ENCODE measurements at places on chromosomes 3 and 15. TPM values are rescaled to one million over a fixed set of nuclear protein-coding genes. Genes with fewer than 3 reads are reported as not detected.

PLCL2 gene
- total RNA-seq = 76.9 TPM

FRMD5 gene
- total RNA-seq = 42.5 TPM

NTRK3 gene
- 4.0 TPM for total RNA-seq

CCDC71 gene
- 10.2 TPM for total RNA-seq

ERC2 gene
- total RNA-seq = 0.94 TPM

AHSG gene
- not detected for total RNA-seq

AQP9 gene
- 1.9 TPM for total RNA-seq

DPPA2 gene
- total RNA-seq = not detected

ZBBX gene
- total RNA-seq = not detected

C3orf70 gene
- 1.4 TPM for total RNA-seq

USP13 gene
- 156 TPM for total RNA-seq

NAALADL2 gene
- 3.1 TPM for total RNA-seq

CAMK2N2 gene
- not detected for total RNA-seq

HRG gene
- not detected for total RNA-seq

MORC1 gene
- not detected for total RNA-seq

GRCh38 chr3:21170964-21171363 lies 580.0 kb downstream of the ZNF385D start:
- DNase-seq = no peak

DNA sequence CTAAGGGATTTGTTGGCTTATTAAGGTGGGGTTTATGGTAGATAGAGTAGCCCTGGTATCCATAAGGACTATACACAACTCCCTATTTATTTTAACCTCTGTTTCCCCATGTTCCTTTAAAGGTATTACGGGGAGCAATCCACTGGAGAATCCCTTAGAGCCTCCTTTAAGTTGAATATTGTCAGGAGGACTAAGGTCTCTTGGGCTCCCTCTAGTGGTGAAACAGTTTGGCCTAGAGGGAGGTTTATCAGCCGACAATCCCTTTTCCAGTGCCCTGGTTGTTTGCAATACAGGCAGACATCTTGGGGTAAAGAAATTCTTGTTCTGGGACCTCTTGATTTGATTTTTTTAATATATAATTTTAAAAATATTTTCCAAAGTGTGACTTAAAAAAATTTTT lies 12.9 kb downstream of the OPA1 start:
- DNase-seq = no peak

GRCh38 chr15:78625606-78626280 lies 4.9 kb upstream of the CHRNA3 start:
- DNase-seq = no peak

DNA sequence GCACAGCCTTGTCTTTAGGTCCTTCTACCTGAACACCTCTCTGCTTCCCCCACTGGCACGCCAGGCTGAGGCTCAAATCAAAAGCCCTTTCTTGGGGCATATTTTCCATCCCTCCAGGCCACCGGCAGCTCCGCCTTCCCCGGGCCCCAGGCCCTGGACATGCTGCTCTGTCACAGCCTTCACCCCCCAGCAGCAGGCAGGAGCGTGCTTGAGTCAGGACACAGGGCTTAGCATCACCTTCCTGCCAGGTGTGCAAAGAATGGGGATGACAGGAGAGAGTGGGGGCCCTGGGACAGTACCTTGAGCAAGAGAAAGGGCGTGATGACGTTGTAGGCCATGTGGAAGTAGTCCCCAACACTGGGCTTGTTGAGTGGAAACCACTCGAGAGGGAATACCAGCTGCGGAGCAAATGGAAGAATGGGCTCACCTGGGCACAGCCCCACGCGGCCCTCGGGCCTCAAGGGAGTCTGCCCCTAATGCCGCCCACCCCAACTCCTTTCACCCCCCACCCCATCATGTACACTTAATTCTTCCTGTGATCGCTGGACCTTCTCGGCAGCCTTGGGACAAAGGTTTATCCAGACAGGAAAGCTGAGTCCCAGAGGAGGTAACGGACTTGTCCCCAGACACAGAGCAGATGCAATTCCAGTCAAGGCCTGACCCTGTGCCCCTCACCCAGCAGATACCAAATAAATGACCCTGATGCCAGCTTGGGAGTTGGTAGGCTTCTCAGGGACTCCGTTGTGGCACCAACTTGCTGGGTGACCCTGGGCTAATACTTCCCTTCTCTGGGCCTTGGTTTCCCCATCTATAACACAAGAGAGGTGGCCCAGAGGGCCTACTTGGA lies 9.1 kb upstream of the CALML4 start:
- no peak for DNase-seq

DNA sequence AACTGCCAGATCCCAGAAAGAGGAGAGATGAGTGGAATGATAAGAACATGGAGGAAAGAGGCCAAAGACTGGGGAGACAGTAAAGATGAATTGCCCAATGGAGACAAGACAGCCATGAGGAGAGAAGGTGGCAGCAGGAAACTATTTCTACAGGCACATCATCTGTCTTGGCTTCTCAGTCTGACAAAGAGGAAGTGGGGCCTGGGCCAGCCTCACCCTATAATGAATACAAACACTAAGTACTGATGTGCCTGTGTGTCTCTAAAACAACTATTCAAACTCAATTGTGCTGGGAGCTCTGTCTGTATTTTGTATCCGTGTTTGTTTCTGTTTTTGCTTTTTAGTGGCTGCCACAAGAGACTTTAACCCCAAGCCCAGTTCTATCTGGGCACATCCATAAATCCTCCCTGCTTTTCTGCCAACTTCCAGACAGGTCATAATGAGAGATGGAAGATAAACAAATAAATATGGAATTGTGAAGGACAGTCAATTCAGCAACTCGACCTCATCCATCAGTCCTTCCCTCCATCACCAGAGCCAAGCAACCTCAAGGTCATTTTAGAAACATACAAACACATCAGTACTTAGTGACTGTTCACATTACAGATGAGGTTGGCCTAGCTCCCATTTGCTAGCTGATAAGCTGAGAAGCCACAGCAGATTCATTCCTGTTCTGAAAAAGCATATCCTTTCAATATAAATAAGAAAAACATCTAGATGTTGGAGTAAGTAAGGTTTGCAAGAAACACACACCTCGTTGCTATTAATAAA lies 116.7 kb downstream of the CADPS start:
- no peak for DNase-seq

DNA sequence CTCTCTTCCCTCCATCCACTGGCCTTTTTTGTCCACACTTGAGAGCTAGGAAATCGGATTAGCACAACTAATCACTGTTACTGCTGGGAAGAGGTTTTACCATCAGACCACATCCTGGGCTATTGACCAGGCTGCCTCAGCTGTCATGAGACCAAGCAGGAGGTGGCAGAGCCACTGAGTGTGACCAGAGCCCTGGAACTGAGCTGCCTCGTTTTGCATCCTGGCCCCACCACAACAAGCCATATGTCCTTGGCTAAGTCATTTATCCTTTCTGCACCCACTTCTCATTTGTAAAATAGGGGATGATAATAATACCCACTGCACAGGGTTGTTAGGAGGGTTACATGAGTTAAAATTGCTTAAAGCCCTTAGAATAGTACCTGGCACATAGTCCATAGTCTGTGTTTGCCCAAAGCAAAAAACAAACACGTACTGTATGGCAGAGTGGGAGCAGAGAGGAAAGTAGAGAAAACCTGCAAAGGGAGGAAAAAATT lies 34.1 kb downstream of the TMEM158 start:
- no peak for DNase-seq

GRCh38 chr3:129046037-129046731 lies 14.4 kb upstream of the GP9 start:
- DNase-seq = no peak

GRCh38 chr3:18787441-18787840 lies 360.9 kb upstream of the KCNH8 start:
- no peak for DNase-seq

GRCh38 chr15:75712668-75713337 lies at the start of gene CSPG4:
Gene CSPG4, minus strand, starts transcription at chr15:75712848. Its CDS starts 93 bp downstream, at chr15:75712755.
- peak; percentile 85 for DNase-seq

- DNase-seq = no peak
These were observed 45.6 kb upstream of the ST3GAL6 start for GRCh38 chr3:98717584-98717983.

DNA sequence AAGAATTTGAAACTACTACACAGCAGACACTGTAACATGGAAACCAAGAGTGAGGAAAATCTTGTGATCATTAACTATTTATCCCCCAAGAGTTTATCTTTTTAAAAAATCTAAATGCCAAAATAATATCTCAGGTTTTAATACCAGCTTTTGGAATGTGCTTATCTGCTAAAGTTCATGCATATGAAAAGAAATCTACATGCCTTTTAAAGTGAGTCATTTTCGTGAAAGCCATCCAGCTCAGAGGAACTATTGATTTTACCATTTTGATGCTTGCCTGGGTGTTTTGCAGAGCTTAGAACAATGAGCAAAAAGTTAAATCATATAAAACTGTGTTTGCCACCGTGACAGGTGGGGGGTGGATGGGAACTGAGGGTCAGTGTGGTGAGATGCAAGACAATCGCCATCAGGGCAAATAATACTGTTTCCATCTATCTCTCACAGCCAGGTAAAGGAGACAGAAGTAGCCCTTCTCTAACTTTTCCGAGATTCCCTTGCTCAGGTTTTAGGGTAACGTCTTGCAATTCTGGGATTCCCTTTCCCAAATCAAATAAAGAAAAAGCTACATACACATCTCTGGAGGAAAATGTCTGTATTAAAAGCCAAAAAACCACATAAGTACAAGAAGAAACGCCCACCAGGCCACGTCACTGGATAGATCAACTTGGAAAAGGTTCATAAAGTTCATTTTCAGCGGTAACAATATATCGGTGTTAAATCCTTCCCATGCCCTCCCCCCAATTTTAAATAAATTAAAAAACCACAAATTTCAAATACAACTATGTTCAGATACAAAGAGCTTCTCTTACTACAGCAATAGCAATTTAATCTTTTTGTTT lies 2.0 kb downstream of the TMEM158 start:
- DNase-seq = no peak

GRCh38 chr15:31389576-31389975 lies 62.9 kb downstream of the KLF13 start:
- no peak for DNase-seq

GRCh38 chr15:45849136-45849535 lies 214.3 kb downstream of the SQOR start:
- no peak for DNase-seq

DNA sequence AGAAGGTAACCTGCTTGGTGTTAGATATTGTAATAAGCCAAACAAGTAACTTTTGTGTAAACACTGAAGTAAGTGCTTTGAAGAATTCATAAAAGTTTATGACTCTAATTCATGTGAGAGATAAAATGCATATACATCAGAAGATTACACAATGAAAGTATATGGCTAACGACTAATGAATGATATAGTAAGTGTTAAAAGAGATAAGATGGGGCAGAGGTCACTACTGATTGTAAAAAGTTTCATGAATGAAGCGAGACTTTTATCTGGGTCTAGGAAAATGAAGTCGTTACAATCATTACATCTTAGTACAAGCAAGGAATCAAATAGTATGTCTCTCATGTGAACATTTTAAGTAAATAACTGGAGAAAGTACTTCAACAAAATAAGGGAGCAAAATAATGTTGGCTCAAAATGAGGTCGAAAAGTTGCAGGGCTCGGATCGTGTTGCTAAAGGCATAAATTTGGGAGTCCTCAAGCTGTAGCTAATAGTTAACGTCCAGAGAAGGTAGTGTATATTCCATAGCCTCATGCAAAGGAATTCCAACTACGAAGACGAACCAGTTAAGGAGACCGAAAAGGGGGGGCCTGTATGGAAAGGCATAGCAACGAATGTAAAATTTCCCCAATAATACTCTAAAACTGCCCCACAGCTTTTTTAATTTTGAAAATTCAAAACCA lies 984 bp upstream of the DUT start:
- no peak for DNase-seq

- DNase-seq = no peak
These were observed 236.6 kb upstream of the CTNNB1 start for GRCh38 chr3:40962721-40963120.

DNA sequence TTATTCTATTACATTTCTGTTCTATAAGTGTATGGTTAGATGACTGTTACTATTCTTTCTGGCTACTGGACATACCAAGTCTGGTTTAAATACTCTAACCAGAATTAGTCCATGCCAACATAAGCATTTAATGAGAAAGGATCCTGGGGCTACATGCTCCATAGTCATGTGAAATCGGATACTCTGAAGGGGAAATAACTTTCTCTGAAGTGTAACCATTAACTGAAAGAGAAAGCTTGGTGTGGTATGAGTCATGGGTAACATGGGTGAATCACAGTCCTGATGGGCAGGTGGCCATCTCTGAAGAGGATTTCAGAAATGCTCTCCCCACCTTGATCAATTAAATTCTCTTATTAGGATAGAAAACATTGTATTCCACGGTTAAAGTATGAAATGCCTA lies 69.4 kb downstream of the FHIT start:
- DNase-seq = no peak

DNA sequence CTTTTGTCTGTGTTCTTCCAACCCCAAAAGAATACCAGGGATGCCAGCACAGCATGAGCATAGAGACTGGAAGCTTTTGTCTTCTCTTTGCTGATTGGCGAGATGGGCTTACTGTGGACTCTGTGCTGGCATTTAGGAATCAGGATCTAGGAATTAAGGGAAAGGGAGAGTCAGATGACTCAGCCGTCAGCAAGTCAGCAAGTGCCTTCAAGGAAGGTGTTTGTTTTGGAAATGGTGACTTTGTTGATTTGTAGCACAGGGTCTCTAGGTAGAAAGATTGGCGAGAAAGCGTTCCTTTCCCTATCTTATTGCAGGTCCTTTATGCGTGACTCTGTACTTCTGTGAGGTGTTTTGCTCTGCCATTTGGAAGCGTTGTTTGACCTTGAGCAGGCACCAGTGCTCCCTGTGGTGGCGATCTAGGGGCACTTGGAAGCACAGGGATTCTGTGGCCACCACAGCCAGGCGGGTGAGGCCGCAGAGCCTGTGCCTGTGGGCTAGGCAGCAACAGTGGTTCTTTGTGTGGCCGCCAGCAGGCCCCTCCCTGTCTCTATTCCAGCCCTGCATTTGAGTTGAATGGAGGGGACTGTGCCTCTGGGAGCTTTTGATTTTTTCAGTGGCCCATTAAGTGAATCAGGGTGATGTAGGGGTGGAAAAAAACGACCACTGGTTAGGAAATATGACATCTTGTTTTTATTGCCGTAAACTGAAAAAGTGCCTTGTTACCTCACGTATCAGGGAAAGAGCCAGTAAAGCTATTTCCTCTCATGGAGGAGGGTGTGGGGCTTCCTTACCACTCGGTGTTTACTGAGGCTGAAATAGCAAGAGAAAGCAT lies 19.0 kb downstream of the FAN1 start:
- peak; percentile 40 for DNase-seq

DNA sequence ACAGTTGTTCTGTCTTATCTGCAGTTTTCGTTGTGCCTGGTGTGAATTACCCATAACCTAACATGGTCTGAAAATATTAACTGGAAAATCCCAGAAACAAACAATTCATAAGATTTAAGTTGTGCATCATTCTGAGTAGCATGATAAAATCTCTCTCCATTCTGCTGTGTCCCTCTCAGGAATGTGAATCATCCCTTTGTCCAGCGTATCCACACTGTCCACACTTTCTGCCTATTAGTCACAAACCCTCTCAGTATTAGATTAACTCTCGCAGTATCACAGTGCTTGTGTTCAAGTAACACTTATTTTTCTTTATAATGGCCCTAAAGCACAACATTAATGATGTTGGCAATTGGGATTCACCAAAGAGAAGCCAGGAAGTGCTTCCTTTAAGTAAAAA lies 203.2 kb downstream of the CGGBP1 start:
- DNase-seq = no peak

GRCh38 chr3:119625451-119626153 lies 27.9 kb downstream of the PLA1A start:
- DNase-seq = no peak

Measured in left ventricle myocardium superior (tissue), 1 donor.